ENCODE measurements at places on chromosomes 16 and 17.

DNA sequence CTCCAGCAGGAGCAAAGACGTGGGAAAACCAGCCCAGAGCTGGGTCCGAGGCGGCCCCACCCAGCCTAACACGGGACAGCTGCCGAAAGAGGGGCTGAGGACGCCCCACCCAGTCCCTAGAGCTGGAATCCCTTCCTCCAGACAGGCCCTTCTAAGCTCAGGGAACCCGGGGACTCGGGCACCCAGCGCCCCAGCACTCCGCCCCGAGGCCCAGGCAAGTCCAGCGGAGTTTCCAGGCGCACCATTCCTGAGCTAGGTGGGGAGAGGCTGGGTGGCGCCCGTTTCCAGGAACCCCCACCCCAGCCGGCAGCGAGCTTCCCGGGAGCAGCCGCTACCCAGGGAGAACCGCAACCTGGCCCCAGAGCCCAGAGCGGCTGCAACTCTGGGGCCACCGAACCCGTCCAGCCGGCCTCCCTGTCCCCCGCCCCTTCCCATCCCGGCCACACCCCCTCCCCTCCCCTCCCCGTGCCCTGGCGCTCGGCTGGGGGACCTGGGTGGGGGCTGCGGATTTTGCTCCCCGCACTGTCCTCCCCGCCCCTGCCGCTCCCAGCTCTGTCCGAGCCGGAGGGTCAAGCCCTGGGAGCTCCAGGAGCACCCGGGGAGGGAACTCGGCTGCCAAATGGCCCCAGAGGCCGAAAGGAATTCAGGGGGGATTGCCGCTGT is 536 bp downstream of the TMC6 start:
- no peak for DNase-seq

DNA sequence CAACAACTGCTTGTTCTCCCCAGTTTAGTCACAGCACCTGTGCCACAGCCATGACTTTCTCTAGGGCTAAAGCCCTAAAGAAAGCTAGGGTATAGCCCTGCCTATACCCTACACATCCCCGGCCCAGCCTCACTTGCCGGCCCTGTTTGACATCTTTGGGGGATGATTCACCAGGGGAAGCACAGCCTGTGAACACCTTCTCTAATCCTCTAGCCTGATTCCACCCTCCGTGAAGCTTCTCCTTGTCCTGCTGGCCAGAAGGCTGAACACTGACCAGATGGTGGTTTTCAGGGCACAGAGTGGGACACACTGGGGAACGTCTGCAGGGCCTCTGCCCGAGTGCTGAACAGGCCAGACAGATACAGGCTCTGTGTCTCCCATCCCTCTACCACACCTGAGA is 6.0 kb downstream of the CLEC16A start:
- DNase-seq = no peak

- no peak for DNase-seq
Observed at GRCh38 chr17:67449845-67450755, 73.0 kb downstream of the PITPNC1 start.

DNA sequence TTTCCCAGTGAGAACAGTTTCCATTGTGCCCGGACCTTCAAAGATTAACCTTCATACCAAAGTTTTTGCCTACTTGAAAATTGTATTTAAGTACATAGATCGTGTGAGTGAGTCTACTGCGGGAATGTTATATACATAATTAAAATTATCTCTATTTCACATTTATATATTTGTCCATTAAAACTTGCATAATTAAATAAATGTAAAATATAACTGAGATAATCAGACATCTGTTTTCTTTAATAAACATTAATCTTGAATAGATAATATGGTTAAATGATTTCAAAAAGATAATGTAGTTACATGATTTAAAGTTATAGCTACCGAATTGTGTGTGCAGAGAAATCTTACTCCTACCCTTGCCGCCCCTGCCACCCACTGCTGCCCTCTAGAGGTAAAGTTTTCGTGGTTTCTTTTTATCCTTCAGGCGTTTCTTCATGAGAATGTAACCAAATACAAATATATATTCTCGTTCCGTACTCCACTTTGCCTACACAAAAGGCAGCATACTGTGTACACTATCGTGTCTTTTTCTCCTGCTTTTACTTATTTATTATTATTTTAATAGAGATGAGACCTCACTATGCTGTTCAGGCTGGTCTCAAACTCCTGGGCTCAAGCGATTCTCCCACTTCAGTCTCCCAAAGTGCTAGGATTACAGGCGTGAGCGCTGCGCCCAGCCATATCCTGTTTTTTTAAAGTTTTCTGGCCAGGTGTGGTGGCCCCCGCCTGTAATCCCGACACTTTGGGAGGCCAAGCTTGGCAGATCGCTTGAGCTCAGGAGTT is 35.6 kb downstream of the RPA1 start:
- no peak for DNase-seq

DNA sequence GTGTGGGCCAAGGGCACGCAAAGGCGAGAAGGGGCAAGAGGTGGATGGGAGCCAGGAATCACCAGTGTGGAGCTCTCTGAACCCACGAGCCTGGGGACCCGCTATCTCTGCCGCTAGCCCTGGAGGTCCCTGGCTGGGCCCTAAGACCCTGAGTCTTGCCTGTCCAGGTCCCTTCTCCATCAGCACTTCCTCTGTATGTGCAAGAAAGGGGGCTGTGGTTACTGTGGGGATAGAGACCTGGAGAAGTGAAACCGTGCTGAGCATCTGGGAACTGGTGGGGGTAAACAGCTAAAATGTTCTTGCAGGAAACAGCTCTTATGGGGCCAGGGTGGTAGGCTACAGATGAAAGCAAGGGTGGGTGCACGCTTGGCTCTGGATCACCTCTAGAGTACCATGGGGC is 3.1 kb downstream of the SPNS3 start:
- DNase-seq = no peak

DNA sequence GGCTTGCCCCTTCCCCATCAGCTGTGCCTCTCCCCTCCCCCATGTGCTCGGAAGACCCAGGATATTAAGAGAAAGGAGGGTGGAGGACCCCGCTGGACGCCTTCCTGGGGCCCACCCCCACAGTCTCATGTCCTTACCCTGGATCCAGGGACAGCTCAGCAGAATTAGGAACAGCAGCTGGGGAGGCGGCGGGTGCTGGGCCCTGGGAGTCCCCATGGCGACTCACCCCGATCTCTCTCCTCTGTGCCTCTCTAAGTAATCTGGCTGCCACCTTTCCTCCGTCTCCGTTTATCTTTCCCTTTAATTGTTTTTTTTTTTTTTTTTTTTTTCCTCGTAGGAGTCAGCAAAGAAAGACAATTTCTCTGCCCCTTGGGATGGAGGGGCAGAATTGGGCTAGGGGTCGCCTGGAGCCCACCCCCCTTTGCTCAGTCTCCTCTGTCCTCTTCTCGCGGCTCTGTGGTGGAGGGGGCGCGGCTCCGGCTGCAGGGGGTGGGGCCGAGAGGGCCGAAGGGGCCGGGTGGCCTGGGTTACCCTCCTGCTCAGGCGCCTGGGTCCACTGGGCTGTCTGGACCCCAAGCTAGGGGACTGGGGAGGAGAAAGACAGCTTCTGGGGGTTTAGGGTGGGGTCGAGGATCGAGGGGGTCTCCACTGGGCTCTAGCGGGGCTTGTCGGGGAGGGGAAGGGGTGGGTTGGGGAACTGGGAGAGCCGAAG is 390 bp downstream of the SEZ6L2 start:
- DNase-seq = no peak

- no peak for DNase-seq
Observed at GRCh38 chr17:42975265-42975664, 4.6 kb downstream of the PTGES3L start.

DNA sequence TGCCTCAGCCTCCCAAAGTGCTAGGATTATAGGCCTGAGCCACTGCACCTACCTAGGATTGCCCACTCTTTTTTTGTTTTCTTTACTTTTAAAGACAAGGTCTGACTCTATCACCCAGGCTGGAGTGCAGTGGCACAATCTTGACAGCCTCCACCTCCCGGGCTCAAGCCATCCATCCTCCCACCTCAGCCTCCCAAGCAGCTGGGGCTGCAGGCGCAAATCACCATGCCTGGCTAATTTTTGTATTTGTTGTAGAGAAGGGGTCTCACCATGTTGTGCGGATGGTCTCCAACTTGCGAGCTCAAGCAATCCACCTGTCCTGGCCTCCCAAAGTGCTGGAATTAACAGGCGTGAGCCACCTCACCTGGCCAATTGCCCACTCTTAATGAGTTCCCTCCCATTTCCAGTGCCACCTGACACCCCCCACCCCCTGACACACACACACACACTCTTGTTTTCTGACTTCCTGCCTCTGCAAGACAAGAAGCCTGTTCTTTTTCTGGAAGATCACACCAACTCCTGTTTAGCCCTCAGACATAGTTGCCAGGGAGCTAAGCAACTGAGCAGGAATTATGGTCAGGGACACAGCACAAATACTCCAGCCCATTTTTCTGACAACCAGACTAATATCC is 2.6 kb downstream of the OVCA2 start:
- no peak for DNase-seq

GRCh38 chr16:85326794-85327181 is 214.5 kb upstream of the CIBAR2 start:
- DNase-seq = no peak

- no peak for DNase-seq
Observed at GRCh38 chr17:51761105-51761504, 397.4 kb downstream of the CA10 start.

DNA sequence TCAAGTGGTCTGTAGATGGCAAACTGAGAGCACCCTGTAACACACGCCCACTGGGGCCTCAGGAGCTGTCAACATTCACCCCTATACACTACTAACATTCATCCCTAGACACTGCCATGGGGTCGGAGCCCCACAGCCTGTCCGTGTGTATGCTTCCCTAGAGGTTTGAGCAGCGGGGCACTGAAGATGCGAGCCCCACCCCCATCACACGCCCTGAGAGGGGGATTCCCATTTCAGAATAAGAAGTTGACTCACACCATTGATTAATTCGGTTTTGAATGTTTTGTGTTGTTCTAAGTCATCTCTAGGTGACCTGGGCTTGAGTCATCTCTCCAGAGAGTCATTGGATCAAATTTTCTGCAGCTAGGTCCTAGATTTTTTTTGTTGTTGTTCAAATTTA is 37.3 kb upstream of the MMD start:
- no peak for DNase-seq

DNA sequence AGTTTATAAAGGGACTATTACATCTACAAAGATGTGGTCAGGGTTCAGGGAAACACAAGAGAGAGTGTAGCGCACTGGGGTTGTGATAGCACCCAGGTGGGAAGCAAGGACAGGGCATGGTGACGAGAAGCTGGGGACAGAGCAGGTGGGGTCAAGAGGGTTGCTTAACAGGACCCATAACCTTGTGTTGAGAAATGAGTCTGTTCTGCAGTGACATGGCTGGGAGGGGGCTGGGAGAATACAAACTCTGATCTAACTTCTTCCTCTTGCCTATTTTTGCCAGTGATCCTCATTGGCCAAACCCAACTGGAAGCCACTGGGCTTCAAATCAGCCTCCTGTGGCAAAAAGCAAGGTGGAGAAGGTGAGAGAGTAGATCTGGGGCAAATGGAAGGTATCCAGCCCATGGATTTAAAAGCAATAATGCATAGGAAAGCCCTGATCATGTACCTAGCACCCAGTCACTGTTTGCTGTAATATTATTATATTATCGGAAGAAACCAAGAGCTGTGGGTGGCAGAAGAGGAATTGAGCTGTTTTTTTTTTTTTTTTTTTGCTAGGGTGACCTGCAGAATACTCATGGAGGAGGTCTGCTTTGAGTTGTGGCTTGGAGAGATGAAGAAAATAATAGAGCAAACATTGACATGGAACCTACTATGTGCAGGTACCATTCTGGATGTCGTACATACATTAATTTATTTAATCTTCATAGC is 76.9 kb upstream of the ZFHX3 start:
- no peak for DNase-seq

- no peak for DNase-seq
Observed at GRCh38 chr17:70076189-70076588, 1.2 kb downstream of the KCNJ16 start.

DNA sequence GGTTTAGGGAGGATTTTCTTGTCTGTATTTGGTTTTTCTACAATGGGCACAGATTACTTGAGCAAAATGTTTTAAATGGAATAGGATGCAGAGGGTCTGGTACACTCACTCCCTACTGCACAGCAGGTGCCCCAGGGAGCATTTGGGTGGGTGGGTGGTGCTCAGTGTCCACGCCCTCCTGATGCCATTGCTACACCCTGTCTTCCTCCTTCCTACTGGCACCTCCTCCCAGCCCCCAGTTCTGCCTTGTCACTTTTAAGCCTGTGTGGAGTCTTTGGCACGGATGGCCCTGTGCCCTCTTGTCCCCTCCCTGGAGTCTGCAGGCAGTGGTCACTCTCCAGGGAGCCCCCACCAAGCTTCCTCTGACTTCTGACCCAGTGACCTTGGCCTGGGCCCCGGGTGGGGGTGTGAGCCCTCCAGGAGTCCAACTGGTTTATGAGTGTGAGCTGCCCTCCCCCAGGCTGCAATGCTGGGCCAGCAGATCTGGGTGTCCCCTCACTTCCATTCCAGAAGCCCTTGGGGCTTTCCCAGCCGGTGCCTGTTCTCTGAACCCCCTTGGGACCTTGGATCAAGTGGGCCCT is 15.5 kb downstream of the LLGL2 start:
- DNase-seq = no peak

DNA sequence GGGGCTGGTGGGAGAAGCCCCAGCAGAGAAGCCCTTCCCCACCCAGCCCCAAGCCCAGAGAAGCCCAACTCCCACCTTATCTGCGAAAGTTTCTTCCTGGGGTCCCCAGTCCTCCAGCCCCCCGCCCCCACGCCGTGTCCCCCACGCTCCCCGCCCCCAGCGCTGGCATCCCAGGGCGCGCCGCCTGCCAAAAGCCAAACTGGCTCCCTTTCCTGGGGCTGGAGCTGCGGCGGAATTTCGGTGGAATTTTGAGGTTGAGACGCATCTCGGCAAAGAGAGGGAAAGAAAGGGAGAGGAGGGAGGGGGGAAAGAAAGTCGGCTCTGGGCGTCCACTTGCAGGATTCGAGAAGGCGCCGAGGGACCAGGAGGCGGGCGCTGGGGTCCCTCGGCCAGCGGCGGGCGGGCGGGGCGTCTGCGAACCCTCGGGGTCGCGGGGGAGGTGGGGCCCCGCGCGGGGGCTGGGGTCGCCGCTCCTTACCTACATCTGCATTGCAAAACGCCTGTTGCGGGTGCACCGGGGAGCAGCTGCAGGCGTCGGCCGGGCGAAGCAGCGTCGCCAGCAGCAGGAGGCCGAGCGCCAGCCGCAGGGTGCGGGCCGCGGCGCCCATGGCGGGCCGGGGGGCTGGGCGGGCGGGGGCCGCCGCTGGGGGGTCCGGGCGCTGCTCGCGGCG is 571 bp downstream of the TIMP2 start:
- DNase-seq = no peak
